Stimulated activated CD8-positive, alpha-beta memory T cell treated with anti-CD3 and anti-CD28 coated beads, Interleukin-12 subunit alpha, Interleukin-12 subunit beta, amount 100 ng/mL, for 1 hour (primary cell): ENCODE measurements at places on chromosomes 13 and 19.

DNA sequence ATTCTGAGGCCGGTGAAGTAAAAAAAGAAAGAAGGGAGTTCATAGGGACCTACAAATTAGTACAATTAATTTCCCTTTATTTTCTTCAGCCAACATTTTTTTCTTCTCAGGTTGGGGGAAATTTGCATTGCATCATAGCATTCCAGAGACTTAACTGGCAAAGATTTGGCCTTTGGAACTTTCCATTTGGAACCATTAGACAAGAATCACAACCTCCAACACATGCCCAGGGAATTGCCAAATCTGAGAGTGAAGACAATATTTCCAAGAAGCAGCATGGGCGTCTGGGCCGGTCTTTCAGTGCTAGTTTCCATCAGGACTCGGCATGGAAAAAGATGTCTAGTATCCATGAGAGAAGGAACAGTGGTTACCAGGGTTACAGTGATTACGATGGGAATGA is 6.4 kb upstream of the ERCC5 start:
- no peak for DNase-seq

- no peak for DNase-seq
These were observed 9.8 kb downstream of the KLF2 start for GRCh38 chr19:16334411-16334810.

- no peak for DNase-seq
These were observed 12.9 kb downstream of the FXYD5 start for GRCh38 chr19:35167251-35168119.

DNA sequence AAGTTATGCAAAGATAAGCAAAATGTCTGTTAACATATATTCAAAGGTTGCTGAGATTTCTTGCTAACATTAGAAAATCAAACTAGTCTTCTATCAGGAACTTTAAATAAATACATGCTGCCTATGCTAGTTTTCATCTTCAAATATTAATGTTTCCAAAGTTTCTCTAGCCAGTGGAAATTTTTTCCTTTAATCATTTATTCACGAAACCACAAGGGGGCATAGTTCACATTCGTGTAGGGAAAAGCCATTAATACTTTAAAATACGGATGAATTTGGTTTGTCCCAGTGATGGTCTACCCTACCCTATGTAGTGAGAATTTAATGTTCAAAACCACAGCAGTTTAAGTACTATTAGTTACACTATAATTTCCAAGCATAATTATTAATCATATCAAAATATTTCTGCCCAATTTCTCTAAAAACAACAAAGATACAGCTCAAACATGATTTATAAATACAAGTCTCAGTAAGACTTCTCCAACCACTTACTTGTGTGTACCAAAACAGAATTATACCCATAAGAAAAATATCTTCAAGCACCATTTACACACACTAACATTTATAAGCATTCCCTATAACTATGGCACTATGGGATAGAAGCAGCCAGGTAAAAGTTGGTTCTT is 16.2 kb downstream of the NUFIP1 start:
- no peak for DNase-seq

- DNase-seq = peak; percentile 49
These were observed 33.8 kb upstream of the GARRE1 start for GRCh38 chr19:34220472-34221063.

- DNase-seq = no peak
These were observed 23.5 kb upstream of the DCLK1 start for GRCh38 chr13:36154567-36155291.

GRCh38 chr19:1991018-1991913 is 24.2 kb downstream of the BTBD2 start:
- DNase-seq = no peak

- DNase-seq = no peak
These were observed 12.4 kb downstream of the ZNF444 start for GRCh38 chr19:56153507-56153906.

- no peak for DNase-seq
These were observed 5.8 kb downstream of the ZSCAN5A start for GRCh38 chr19:56308792-56309191.

DNA sequence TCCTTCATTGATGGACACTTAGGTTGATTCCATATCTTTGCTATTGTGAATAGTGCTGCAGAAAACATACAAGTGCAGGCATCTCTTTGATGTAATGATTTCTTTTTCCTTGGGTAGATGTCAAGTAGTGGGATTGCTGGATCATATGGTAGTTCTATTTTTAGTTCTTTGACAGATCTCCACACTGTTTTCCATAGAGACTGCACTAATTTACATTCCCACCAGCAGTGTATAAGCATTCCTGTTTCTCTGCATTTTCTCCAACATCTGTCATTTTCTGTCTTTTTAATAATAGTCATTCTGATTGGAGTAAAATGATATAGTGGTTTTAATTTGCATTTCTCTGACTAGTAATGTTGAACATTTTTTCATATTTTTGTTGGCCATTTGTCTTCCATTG is 116.7 kb downstream of the LMO7 start:
- DNase-seq = no peak

DNA sequence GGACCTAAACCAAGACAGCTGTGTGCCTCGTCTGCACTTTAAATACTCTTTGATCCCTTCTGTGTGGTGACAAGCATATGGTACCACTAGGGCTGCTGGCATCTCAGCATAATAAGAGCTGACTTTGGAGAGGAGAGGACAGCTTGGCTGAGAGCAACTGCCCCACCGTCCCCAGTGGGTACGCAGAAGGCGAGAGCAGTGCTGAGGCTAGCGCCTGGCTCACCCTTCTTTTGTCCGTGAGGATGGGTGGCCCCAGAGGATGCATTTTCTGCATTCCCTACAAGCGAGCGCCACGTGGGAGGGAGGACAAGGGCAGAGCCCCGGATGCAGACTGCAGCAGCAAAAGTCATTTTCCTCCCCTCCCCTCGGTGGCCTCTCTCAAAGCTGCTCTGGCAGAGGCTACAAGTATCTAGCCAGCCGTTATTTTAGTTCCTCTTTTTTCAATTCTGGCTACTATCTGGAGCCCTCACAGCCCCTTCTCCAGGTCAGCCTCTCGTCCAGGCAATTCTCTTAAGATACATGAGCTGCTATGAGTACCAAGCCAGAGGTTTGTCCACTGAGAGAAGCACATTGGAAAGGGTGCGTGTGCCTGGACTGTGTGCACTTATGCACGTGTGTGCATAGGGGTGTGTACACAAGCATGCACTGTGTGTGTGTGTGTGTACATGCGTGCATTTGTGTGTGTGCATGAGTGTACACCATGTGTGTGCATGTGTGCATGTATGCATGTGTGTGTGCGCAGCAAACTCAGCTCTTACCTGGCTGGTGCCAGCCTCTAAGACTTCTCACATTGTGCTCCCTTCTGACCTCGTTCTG is 51.3 kb downstream of the RAB20 start:
- DNase-seq = no peak

DNA sequence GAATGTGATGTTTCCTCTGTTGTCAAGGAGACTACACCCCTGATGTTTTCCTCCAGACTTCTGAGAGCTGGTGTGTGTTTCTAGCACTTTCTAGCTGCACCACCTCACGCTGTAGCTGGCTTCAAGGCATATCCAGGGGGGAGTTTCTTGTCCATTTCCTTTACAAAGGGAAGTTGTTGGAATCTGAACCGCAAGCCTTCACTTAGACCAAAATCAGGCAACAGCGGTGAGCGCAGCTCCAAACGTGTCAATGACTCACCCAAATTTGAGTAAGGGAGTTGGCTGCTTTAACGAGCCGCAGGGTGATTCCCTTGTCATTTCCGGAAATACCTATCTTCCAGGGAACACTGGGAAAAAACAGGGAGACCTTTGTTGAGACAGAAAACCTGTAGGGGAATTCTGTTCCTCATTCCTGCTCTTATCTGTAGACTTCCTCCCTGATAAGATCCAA is 2.5 kb downstream of the LDLR start:
- DNase-seq = peak; percentile 39

DNA sequence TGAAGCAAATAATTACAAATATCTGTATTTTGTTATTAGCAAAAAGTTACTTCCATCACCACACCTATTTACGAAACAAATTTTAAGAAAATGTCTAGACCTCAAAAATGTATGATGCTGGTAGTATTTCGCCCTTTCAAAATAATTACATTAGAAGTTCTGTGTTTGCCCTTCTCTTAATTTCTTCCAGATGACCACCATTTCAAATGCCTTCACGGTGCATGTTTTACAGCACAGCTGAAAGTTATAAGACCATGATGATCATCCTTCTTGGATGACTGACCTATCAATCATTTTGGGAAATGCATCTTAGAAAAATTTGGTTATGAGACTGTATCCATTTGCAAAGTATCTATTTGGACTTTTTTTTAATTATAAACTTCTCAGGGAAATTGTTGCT is 390.8 kb downstream of the SLITRK6 start:
- DNase-seq = no peak

- DNase-seq = no peak
These were observed 37.4 kb upstream of the MTIF3 start for GRCh38 chr13:27487776-27488175.

GRCh38 chr19:12847159-12848139 is 9.1 kb downstream of the MAST1 start:
- DNase-seq = peak; percentile 71

GRCh38 chr19:30681162-30682100 is 309.2 kb downstream of the ZNF536 start:
- DNase-seq = no peak

DNA sequence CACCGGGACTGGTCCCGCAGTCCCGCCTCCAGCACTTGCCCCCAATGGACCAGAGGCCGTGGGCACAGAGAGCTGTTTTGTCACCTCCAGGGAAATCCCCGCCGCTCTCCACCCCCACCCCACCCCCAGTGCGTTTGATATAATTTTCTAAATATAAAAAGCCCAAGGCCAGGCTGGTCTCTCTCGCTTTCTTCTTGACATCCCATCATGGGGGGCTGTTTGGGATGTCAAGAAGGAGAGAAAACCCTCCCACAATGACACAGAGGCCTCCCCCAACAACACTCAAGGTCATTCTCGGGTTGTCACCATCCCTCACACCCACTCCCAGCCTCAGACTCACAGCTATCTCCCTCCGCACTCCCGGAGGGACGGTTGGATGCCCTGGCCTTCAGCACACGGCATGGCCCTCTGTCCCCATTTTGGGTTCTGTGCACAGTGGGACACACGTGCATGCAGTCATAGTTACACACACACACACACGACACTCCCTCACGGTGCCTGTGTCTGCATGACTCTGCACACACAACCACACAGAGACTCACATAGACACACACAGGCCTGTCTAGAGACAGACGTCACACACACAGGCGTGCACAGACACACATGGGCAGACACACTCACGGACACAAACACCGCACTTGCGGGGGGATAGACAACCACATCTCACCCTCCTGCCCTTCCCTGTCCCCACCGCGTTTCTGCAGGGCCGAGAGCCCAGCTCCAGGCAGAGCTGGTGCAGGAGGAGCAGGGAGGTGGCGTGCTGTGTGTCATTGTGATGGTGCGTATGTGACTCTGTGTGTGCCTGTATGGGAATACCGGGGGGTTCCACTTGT is 4.8 kb upstream of the NFIC start:
- no peak for DNase-seq

DNA sequence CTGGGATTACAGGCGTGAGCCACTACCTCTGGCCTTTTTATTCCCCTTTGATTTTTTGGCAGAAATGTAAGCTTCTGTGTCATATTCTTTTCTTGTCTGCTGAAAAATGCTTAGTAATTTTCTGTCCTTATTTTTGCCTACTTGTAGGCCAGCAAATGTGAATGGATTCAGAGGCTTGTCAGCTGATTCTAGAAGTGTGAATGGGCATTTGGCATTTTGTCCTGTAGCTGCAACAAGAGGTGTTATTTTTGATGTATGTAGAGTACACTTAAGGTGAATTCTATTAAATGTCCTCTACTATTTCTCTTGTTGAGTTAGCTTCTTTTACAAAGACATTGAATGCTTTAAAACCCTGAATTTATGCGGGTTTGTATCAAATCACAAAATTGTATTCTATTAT is 50.0 kb downstream of the FRY start:
- no peak for DNase-seq

GRCh38 chr19:42683917-42684513 is 56.3 kb downstream of the PSG3 start:
- no peak for DNase-seq

GRCh38 chr13:46492946-46493345 is 60.0 kb upstream of the LRCH1 start:
- no peak for DNase-seq

DNA sequence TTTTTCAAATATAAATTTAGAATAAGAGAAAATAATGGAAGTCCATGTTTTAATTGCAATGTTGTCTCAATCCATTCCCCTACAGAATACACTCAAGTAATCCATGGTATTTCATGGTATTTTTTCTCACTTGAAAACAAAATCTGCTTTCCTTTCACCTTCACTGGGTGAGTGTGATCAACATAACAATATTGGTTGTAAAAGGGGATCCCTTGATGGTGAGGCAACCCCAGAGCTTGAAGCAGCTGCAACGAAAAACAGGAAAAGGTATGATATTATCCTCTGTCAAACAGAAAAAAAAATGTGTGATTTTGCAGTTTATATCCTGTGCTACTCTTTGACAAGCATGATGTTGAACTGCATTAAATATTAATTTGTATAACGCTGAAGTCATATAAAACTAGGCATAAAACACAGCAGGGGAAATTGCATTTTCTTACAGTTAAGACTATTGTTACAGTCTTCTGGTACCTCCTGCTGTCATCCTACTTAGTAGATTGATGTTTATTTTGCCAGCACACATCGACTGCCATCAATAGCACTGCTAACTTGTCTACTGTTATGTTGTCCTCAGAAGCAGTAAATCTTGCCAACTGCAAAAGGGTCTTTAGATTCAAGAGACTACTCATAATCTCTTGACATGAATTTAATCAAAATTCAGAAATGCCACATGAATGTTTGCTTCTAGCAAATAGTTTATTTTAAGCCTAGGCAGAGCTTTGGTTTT is 373.1 kb upstream of the MIR17HG start:
- DNase-seq = no peak

GRCh38 chr19:20278342-20278741 is 111.3 kb downstream of the ZNF486 start:
- no peak for DNase-seq

DNA sequence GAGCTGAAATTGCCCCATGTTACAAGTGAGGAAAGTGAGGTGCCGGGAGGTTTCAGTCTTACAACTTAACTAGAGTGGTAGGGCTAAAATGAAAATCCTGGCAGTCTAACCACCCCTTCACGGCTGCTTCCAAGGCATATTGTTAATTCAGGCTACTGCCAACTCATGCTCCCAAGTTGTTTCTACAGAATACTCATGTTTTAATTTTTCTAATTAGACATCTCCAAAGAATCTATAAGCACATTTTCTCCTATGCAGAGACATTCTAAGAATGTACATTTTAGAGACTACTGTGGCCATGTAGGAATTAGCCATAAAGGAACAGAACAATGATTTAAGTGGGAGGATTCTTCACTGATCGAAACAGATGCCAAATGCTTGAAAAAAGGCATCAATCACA is 7.0 kb upstream of the TSC22D1 start:
- DNase-seq = no peak

- no peak for DNase-seq
These were observed 73.5 kb upstream of the PCDH17 start for GRCh38 chr13:57558051-57558467.
